ENCODE measurements at places on chromosomes 1 and 21. TPM values are rescaled to one million over a fixed set of nuclear protein-coding genes. Genes with fewer than 3 reads are reported as not detected.

Gene TFF2
- total RNA-seq, result not detected

Gene NBPF6
- total RNA-seq, result not detected

Gene RBBP5
- total RNA-seq, result 12.9 TPM

Gene SLC30A10
- not detected for total RNA-seq

- no peak overlapping the region for H3K27ac ChIP-seq
- H3K4me1 ChIP-seq, result peaks cover under 1% of the 10 kb centered on the region
- no peaks in the 10 kb centered on the region for H3K36me3 ChIP-seq
- no peaks in the 10 kb centered on the region for H3K27me3 ChIP-seq
Observed at GRCh38 chr1:37726751-37727585, 34.7 kb downstream of the CDCA8 start.

DNA sequence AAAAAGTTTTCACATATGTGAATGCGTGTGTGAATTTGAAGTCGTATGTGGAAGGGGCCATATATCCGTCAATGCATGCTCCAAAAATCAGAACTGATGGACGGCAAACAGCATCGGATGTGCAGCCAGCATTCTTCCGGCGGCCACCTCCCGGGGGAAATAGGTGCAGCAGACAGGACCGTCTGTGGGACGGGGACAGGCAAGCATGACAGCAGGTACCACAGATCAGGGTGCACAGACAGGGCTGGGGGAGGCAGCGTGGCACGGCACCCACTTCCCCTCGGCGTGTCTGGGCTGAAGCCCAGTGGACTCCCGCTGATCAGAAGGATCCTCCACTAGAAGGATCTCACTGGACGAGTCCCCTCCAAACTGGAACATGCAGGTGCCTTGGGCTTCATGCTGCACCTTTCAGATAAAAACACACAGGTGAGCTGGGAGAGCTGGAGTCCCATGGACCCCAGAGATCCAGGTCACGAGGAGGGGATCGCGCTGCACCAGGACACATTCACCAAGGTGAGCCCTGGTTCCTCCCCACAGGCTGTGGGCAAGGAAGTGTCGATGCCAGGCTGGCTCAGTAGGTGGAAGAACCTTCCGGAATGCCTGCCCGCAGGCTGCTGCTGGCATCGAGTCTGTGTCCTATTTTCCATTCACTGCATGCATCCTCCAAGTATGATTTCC lies 25.3 kb downstream of the PDE9A start:
- H3K27me3 ChIP-seq, result no peaks in the 10 kb centered on the region
- H3K4me3 ChIP-seq, result no peak overlapping the region
- no peak for DNase-seq
- H3K4me1 ChIP-seq, result peaks cover 32% of the 10 kb centered on the region
- H3K27ac ChIP-seq, result no peak overlapping the region

- H3K27ac ChIP-seq, result no peak overlapping the region
- H3K4me3 ChIP-seq, result no peak overlapping the region
- H3K4me1 ChIP-seq, result no peaks in the 10 kb centered on the region
- H3K27me3 ChIP-seq, result peaks cover 31% of the 10 kb centered on the region
- no peaks in the 10 kb centered on the region for H3K36me3 ChIP-seq
Observed at GRCh38 chr21:34871026-34871908, 177.8 kb downstream of the RUNX1 start.

- no peak for DNase-seq
- no peaks in the 10 kb centered on the region for H3K36me3 ChIP-seq
- peak overlapping the region; percentile 44 for H3K4me3 ChIP-seq
- H3K4me1 ChIP-seq, result peaks cover 65% of the 10 kb centered on the region
Observed at GRCh38 chr1:2528966-2529783, 888 bp downstream of the HES5 start.

DNA sequence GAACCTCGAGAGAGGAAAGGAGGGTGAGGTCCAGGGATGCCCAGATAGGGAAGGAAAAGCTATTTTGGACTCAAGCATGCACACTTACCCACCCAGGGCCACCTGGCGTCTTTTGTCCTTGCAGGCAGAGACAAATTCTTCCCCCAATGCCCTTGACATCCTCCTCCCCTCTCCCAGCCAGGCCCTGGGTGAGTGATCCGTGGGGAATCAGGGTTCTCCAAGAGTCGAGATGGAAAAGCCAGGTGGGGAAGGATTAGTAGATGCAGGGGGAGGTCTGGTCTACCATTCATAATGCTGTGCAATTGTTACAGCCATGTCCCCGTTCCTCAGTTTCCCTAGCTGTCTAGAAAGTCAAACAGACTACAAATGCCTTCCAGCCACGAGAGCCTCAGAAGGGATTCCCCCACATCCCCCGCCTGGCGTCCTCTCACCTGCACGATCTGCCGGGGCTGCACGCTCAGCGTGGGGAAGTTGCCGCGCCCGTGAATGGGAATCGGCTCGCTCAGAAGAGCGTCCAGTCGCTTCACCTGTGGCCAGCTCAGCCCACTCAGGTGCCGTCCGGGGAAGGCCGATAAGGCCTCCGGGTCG lies 580 bp downstream of the TENT5B start:
- peaks cover 48% of the 10 kb centered on the region for H3K4me1 ChIP-seq
- peak overlapping the region; percentile 93 for H3K27ac ChIP-seq
- no peak for DNase-seq

DNA sequence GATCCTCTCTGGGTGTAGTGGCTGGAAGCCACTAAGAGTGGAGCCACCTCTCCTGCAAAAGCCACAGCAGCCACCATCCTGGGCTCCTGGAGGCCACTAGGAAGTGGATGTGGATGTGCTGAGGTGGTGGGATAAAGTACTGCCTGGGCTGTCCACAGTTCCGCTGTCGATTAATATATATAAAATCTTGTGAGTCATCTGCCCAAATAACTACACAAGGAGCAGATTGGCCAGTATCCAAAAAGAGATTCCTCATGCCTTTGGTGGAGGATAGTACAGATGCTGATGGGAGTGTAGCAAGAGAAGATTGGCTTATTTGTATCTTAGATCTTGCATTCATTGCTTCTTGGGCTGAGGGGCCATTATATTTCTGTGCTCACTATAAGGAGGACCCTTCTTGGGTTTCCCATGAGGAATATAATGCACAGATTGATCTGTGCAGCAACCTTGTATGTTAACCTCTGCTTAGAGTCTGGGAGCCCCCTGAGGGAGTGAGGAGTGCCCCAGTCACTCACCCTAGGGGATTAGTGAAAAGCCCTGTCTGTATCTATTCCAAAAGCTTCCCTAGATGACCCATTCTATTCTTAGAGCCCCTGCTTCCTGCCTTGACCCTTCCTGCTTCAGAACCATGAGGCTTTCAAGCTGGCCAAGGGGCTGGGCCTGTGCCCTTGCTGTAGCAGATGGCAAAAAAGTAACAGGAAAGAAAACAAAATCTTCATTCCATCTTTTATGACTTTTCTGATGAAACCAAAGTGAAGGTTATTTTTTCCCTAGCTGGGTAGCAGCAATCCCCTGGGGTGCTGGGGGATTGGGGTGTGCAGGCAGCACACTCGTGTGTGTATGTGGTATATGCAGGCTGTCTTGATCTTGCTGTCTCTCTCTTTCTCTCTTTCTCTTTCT lies 31.7 kb downstream of the RCSD1 start:
- H3K4me3 ChIP-seq, result no peak overlapping the region
- DNase-seq, result no peak
- no peaks in the 10 kb centered on the region for H3K27me3 ChIP-seq
- no peaks in the 10 kb centered on the region for H3K36me3 ChIP-seq
- peaks cover 45% of the 10 kb centered on the region for H3K4me1 ChIP-seq
- peak overlapping the region; percentile 44 for H3K27ac ChIP-seq

GRCh38 chr1:19081218-19081893 lies 124.9 kb upstream of the IFFO2 start:
- DNase-seq, result no peak
- H3K27ac ChIP-seq, result peak overlapping the region; percentile 49
- H3K27me3 ChIP-seq, result no peaks in the 10 kb centered on the region
- peak overlapping the region; percentile 23 for H3K4me3 ChIP-seq
- H3K4me1 ChIP-seq, result peaks cover 20% of the 10 kb centered on the region

DNA sequence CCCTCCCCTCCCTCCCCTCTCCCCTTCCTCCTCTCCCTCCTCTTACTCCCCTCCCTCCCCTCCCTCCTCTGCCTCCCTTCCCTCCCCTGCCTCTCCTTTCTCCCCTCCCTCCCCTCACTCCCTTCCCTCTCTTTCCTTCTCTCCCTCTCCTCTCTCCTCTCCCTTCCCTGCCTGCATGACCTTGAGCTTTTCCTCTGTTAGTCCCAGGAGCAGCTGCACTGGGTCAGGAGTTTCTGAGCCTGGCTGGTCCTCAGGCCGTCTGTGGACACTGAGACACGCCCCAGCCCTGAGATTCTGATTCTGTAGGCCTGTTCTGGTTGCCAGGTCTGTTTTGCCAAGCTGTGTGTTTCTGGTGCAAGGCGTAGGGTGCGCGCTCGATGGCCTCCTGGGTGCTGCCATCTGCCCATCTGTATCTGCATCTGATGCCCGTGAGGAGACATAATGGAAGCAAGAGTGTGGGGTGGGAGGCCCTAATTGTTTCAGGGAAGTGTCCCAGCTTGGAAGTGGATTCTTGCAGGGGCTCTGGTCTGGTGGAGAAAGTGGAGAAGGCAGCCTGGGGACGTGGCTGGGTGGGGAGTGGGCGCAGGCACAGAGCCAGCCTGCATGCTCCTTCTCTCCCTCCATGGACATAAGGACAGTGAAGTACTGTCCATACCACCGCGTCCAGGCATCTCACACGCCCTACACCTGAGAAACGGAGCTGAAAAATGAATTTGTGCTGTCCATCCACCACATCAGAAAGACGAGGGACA lies 97.2 kb downstream of the WDR4 start:
- peak overlapping the region; percentile 35 for H3K27ac ChIP-seq
- H3K36me3 ChIP-seq, result peaks cover 4% of the 10 kb centered on the region
- peaks cover 31% of the 10 kb centered on the region for H3K4me1 ChIP-seq
- no peak for DNase-seq

- no peaks in the 10 kb centered on the region for H3K27me3 ChIP-seq
- H3K4me3 ChIP-seq, result no peak overlapping the region
- H3K27ac ChIP-seq, result peak overlapping the region; percentile 51
- H3K36me3 ChIP-seq, result no peaks in the 10 kb centered on the region
- DNase-seq, result no peak
- H3K4me1 ChIP-seq, result peaks cover 35% of the 10 kb centered on the region
Observed at GRCh38 chr1:85406887-85407533, 57.9 kb downstream of the DDAH1 start.

Data from esophagus muscularis mucosa (tissue), 4 donors.